ENCODE measurements at places on chromosomes 13 and 19.

DNA sequence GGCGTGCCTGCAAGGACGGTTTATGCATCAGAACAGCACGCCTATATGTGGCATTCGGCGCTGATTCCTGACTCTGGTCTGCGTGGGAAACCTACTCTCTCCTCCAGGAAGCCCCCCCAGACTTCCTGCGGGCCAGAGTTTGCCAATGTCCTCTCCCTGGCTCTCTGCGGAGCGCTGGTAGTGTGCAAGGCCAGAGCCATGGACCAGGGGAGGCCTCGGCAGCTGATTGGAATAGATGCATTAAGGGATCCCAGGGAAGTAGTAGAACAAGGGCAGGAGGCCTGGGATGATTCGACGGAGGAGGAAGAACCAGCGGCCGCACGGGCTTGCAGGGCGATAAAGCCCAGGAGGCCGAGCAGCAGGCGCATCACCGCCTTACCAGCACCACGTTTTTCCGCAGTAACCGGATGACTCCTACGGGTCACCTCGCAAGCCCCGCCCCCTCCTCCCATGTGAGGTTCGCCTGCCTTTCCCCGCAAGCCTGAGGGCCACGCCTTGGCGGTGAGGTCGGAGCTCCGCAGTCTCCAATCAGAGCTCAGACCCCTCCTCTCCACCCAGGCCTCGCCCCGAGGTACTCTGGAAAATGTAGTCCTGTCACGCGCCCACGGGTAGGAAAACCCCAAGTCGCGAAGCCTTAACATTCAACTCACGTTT lies 5.0 kb downstream of the CLEC11A start:
- DNase-seq, result peak; percentile 92

DNA sequence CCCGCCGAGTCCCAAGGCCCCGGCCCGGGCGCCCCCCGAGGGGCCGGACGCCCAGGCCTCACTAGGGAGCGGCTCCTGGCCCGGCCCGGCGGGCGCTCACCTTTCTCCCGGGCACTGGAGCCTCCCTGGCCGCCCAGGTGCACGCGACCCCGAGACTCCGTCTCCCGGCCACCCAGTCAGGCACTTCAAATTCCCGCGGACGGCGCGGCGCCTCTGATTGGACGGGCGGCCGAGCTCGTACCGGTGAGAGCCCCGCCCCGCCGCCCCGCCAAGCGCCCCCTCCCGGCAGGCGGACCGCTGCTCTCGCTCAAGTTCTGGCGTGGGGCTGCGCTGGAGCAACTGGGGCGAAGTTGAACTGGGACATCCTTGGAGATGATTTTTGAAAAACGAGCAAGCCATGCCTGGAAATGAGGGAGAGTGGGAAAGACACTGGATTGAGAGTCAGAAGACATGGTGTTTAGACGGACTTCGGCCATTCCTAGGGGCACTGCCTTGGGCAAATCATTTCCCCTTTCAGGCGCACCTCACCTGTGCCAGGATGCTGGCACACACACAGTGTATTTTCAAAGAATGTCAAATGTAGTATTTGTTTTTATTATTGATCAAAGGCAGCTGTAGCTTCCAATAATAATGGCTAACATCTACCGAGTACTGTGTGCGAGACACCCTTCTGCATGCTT lies 485.3 kb downstream of the UQCRFS1 start:
- DNase-seq, result peak; percentile 69

DNA sequence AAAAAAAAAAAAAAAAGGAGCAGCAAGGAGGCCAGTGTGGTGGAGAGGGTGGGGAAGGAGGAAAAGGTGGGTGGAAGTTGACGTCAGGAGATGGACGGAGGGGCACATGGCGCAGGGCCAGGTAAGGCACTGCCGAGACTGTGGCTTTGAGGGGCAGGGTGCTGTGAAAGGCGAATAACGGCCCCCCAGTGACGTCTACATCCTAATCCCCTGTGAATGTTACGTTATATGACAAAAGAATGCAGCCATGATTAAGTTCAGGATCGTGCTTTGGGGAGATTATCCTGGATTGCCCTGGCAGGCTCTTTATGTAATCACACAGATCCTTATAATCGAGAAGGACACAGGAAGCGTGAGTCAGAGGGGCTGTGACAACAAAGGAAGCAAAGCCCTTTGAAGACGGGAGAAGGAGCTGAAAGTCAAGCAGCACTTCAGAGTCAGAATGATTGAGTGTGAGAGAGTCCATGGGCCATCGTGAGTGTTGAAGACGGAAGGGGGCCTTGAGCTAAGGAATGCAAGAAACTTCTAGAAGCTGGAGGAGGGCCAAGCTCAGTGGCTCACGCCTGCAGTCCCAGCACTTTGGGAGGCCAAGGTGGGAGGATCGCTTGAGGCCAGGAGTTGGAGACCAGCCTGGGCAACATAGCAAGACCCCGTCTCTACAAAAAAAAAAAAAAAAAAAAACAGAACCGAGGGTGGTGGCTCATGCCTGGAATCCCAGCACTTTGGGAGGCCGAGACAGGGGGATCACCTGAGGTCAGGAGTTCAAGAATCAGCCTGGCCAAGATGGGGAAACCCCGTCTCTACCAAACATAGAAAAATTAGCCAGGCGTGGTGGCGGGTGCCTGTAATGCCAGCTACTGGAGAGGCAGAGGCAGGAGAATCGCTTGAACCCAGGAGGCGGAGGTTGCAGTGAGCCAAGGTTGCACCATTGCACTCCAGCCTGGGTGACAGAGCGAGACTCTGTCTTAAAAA lies 13.8 kb upstream of the CEACAM16 start:
- DNase-seq, result peak; percentile 26

- DNase-seq, result peak; percentile 74
Measured at GRCh38 chr19:47447470-47448359, 24.0 kb downstream of the SLC8A2 start.

DNA sequence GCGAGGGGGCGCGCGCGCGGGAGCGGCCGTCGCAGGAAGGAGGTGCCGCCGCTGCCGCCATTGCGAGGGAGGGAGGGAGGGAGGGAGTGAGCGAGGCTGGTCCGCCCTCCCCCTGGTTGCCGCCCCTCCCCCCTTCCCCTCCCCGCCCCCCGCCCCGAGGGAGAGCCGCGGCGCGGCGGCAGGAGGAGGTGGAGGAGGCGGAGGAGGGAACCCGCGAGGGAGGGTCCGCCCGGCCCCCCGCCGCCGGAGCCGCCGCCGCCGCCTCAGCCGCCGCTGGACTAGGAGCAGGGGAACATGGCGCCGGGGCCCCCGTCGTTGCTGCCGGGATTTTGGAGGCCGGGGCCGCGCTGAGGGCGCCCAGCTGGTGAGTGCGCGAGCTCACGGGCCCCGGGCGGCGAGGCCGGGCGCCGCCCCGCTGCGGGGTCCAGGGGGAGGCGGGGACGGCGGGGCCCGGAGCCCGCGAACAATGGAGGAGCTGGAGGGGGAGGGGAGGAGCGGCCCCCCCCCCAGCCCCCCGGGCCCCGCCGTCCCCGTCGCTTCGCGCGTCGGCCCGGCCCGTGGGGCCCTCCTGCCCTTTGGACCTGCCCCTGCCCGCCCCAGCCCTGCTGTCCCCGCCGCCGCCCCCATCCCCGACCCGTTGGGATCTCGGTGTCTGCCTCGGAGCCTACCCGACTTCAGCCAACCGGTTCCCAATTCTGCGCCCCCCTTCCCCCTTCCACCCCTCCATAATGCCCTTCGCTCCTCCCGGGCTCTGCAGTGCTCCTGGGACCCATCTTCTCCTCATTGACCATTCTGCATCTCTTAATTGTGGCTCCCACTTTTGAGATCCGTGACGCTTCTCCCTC lies at the start of gene ARHGAP35:
ARHGAP35 (plus strand) TSS at position 152 of the 845 bp plus-strand sequence. CDS start 57,679 bp downstream, outside the sequence.
- DNase-seq, result peak; percentile 19

- no peak for DNase-seq
Measured at GRCh38 chr19:48095612-48096175, 14.9 kb downstream of the PLA2G4C start.

DNA sequence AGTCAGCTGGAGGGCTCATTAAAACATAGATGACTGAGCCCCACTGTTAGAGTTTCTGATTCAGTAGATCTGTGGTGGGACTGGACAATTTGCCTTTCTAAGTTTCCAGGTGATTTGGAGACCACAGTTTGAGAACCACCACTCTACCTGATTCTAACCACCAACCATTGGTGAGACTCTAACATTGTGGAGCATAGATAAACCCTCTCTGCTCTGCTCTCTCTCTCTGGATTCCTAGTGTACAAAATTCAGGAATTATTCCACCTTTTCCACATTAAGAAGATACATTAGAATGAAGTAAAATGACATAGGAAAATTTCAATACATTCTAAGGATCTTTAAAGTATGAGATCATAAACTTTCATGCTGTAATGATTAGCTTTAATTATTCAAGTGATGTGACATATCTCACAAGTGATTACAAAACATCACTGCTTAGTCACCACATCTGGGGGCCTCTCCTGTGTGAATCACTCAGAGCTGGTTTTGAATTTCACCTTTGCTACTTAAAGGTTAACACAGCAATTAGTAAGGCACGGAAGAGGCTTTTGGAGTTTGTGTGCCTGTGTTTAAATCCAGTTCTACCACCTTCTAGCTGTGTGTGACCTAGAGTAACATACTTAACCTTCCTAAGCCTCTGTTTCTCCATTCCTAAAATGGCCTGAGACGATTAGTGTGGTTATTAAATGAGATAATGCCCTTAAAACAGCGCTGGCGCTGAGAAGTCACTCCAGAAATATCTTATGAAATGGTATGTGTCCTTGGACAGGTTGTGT lies 78.5 kb upstream of the NBEA start:
- DNase-seq, result no peak

Measured in activated naive CD8-positive, alpha-beta T cell treated with anti-CD3 and anti-CD28 coated beads, Interleukin-2, amount 50 U/mL, for 24 hours (primary cell).